ENCODE measurements at places on chromosomes 11 and 22.

- ATAC-seq: no peak
These were observed 350.7 kb downstream of the LARGE1 start for GRCh38 chr22:33569559-33569958.

DNA sequence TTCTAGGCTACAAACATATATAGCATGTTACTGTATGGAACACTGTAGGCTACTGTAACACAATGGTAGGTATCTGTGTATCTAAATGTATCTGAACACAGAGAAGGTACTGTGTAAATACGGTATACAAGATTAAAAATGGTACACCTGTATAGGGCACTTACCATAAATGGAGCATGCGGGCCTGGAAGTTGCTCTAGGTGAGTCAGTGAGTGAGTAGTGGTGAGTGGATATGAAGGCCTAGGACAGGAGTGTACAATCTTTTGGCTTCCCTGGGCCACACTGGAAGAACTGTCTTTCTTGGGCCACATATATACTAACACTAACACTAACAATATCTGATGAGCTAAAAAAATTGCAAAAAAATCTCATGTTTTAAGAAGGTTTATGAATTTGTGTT, 21.4 kb downstream of the RNF141 start:
- no peak for ATAC-seq

- peak; percentile 85 for ATAC-seq
These were observed 60.9 kb downstream of the PDHX start for GRCh38 chr11:34977089-34977912.

GRCh38 chr11:128662076-128662475, 31.8 kb upstream of the FLI1 start:
- no peak for ATAC-seq

DNA sequence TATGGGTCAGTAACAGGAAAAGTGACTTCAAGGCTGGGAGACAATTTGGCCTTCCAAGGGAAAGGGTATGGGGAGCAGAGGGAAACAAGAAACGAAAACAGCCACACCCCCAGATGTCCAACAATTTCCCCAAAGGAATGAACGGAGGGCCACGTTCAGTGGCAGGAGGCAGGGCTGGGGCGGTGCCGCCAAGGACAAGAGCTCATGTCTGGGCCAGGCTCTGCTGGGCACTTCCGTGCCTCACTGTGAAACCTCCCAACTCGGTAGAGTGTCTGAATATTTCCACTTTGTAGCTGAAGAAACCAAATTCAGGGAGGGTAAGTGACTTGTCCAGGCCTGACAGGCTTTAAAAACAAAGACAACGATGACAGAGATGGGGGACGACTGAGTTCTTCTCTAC, 11.9 kb downstream of the IFT27 start:
- ATAC-seq: no peak

DNA sequence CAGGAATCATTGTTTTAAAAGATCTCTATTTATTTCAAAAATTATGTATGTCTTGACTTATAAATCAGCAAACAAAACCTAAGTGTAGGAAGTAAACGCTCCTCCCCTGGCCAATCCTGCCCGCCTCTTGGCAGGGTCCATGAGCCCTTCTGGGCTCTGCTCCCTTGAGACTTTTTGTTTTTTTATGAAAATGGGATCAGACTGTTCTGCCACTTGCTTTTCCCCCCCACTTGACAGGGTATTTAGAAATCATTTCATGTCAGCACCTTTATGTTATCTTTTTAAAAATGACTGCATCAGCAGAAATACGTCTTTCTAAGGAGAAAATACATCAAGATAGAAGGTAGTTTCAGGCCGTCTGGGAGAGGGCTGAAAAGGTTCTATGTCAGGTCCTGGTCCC, 35.6 kb downstream of the FBLN1 start:
- ATAC-seq: peak; percentile 18

- no peak for ATAC-seq
These were observed 92.6 kb upstream of the CSNK2A3 start for GRCh38 chr11:11445441-11446185.

DNA sequence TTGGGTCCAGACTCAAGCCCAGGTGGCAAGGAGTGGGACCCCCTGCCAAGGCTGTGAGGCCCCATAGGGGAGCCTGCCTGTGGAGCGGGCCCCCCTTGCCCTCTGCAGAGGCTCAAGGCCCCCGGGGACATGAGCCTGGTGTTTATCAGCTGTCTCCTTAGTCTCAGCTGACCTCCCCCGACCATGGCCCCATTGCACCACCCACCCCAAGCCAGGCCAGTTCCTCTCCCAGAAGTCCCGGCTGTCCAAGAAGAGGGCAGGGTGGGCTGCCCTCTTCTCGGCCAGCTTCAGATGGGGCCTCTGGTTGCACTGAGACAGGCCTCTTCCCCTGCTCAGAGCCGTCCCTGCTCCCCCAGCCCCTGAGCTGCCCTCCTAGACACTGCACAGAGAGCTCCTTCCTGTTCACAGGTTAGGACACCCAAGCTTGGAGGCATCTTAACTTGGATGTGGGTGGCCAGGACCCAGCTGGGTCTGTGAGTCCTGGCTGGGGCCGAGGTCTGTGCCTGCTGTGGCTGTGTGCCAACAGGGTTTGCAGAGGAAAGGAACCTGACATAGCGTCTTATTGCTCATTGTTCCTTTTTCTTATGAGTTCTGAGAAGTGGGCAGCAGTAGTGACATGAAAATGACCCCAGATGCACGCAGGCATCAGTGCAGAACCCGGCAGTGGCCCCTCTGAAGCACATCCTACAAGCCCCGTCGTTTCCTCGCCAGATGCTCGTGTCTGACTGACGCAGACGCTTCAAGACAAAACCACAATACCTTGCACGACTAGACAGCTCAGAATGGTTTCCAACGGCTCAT, 5.4 kb downstream of the TRABD start:
- no peak for ATAC-seq

DNA sequence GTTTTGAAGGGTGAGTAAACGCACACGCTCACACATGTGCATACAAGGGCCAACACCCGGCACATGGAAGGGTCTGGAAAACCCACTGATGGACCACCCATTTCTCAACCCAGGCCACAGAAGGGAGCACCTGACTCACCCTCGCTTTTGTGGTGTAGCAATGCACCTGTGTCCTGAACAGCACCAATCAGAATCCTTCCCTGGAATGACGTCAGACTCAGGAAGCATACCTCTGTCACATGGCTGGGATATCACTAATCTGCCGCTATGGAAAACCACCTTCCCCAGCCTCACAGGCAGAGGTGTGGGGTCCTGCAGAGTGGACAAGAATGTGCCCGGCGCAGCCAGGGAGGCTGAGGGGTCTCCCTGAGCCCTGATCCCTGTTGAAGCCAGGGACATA, 9.0 kb upstream of the OSM start:
- no peak for ATAC-seq

- peak; percentile 14 for ATAC-seq
These were observed 11.8 kb downstream of the ABTB2 start for GRCh38 chr11:34345991-34346480.

GRCh38 chr11:106399076-106399511, 321.6 kb downstream of the AASDHPPT start:
- ATAC-seq: peak; percentile 97

DNA sequence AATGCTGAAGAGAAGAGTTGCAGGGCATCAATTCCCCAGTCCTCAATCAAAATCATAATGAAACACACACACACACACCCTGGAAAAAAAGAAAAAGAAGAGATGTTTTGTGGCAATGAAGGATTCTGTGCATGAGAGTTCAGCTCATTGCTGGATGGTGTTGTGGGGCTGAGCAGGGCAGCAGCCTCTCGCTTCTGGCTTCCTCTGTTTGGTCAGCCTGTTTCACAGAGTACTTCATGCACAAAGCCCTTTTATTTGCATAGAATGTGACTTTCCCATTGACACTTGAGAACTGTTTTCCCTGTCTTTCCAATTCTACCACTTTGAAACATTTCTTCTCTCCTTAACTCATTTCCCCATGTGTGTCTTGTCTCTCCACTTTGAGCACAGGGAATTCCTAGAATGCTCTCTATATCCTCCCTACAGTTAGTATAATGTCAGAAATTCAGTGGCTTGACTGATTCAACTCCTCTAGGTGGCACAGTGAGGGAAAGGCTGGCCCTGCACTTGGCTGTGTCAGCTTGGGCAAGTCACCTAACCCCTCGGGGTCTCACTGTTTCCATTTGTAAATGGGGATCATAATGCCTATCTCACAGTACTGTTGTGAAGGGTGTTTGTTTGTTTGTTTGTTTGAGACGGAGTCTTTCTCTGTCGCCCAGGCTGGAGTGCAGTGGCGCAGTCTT, 25.4 kb upstream of the BSX start:
- peak; percentile 49 for ATAC-seq

GRCh38 chr11:36326524-36327419, 30.7 kb downstream of the PRR5L start:
- ATAC-seq: no peak

DNA sequence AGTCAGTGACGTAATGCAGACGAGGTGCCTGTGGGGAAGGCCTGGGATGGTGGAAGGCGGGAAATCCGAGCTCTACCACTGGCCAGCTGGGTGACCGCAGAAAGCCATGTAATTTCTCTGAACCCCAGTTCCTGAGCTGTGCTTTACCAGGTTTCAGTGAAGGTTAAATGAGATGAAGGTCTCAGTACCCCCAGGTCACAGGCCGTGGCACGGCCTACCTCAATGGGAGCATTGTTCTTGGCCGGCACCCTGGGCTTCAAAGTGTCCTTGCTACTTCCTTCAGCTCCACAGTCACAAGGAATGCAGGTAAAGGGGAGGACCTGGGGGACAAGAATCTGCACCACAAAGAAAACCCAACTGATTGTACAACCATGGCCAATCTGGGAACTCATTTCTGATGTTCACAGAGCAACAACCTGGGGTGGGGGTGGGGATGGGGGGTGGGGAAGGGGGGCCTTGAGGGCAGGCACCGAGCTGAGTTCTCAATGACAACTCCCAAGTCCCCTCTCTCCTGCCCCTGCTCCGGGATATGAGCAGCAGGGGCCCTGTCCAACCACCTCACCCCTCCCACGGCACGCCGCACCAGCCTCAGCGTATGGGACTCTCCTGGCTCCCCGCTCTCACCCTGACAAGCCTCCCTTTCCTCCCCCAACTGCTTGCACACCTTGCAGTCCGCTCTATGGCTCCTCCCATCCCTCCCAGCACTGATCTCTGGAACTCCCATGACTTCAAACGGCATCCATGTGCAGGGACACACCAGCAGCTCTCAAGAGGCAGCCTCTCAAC, 59.1 kb upstream of the ARFGAP3 start:
- no peak for ATAC-seq

DNA sequence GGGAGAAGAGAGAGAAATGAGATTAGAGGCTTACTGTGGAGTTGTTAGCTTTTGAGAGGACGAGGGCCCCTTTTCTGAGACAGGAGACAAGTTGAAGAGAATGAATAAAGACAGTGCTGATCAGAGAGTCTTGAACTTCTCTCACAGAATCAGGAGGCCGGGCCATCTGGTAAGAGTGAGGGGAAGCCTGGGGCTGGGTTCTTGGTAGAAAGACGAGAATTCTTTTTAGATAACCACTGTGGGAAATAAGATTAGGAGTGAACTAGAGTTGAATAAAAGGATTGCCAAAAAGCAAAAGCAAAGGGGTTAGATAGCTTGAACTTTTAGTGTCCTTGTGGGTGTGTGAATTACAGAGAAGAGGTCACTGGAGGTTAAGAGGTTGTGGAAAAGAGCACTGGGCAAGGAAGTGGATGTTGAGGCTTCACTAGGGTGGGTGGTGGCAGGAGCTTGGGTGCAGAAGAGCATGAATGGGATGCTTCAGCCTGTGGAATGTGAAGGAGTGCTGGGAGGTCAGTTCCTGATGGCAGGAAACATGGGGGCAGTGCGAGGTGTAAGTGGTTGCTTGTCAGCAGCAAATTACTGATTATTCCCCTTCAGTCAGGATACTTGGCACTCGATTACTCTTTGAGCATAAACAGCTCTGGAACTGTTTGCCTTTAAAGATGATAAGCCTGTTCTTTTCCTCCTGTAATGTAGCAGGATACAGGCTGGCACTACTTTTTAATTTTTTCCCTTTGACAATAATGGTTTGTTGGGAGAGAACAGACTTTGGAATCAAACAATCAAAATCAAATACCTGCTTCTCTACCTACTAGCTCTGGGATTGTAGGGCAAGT, 98.3 kb downstream of the ARHGAP42 start:
- no peak for ATAC-seq

- ATAC-seq: no peak
These were observed 53.1 kb downstream of the WNT7B start for GRCh38 chr22:45923835-45924234.

- peak; percentile 24 for ATAC-seq
These were observed 52.8 kb downstream of the WNT11 start for GRCh38 chr11:76153571-76153923.

GRCh38 chr11:73160005-73160760, 18.1 kb upstream of the FCHSD2 start:
- ATAC-seq: no peak

GRCh38 chr11:130732476-130732875, 183.8 kb downstream of the SNX19 start:
- no peak for ATAC-seq

DNA sequence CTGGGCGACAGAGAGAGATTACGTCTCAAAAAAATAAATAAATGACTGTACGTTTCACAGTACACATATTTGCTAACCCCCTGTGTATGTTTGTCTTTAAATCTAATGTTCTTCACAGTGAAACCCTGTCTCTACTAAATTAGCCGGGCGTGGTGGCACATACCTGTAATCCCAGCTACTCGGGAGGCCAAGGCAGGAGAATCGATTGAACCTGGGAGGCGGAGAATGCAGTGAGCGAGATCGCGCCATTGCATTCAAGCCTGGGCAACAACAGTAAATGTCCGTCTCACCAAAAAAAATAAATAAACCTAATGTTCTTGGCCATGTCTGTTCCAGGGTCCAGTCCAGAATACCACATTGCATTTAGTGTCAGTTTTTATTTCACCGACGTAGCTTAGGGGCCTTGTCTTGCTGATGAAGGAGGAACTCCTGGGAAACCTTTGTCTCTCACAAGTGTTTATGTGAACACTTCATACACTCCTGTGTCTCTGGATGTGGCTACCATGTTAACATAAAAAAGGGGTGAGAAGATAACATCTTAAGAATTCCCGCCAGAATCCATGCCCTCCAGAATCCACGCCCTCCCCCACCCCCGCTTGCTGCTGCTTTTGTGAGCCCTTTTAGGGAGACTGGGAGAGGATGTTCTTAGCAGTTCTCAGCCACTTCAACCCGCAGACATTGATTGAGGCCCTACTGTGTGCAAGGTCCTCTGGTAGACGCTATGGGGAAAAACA, 5.0 kb upstream of the SERHL2 start:
- ATAC-seq: no peak

All from SK-N-SH treated with all-trans-retinoic acid at 6 μM for 48 hours (cell line).